Stimulated activated naive CD4-positive, alpha-beta T cell treated with Interleukin-2 at 50 U/mL for 16 hours (primary cell): ENCODE measurements at places on chromosomes 5 and 9.

GRCh38 chr5:56987171-56987570 lies 35.2 kb upstream of the MIER3 start:
- DNase-seq, result no peak

DNA sequence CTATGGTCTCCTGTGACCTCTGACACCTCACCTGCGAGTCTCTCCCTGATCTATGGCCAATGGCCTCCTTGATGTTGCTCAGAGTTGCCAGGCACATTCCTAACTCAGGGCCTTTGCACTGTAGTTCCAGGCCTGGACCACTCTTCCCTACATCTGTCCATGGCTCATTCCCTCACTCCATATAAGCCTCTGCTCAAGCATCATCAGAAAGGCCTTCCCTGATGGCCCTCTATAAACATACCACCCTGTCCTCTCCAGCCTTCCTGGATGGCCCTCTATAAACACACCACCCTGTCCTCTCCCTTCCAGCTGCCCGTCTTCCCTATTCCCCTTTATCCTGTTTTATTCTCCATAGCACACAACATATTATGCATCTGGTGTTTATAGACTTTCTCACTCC lies 102.8 kb downstream of the GTF3C4 start:
- DNase-seq, result no peak

DNA sequence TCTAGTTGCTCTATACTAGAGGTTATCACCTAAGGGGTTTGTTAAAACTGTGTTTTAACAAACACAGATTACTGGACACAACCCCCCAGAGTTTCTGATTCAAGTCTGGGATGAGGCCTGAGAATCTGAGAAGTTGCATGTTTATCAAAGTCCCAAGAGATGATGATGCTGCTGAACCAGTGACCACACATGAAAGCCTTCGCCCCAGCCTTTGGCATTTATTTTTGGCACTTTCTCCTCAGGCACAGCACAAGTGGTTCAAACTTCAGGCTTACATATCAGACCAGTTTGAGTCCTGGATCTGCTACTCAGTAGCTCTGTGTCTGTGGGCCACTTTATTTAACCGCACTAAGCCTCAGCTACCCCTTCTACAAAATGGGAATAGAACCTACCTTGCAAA lies 407.2 kb upstream of the PIK3R1 start:
- no peak for DNase-seq

DNA sequence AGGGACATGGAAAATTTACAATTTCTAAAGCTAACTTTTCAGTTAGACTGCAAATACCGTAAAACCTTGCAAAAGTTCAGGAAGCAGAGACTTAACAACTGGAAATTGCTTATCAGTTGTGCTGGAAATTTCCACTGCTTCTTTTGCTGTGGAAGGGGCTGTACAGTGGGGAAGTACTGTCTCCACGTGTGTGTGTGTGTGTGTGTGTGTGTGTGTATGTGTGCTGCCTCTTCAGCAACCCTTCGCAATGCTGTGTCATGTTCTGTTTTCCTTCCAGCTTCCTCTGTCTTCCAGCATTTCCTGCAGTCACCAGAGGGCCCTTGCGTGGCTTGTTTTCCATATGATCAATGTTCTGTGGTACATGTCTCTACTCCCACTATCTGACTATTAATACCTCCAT lies 87.5 kb upstream of the RANBP3L start:
- DNase-seq, result no peak

DNA sequence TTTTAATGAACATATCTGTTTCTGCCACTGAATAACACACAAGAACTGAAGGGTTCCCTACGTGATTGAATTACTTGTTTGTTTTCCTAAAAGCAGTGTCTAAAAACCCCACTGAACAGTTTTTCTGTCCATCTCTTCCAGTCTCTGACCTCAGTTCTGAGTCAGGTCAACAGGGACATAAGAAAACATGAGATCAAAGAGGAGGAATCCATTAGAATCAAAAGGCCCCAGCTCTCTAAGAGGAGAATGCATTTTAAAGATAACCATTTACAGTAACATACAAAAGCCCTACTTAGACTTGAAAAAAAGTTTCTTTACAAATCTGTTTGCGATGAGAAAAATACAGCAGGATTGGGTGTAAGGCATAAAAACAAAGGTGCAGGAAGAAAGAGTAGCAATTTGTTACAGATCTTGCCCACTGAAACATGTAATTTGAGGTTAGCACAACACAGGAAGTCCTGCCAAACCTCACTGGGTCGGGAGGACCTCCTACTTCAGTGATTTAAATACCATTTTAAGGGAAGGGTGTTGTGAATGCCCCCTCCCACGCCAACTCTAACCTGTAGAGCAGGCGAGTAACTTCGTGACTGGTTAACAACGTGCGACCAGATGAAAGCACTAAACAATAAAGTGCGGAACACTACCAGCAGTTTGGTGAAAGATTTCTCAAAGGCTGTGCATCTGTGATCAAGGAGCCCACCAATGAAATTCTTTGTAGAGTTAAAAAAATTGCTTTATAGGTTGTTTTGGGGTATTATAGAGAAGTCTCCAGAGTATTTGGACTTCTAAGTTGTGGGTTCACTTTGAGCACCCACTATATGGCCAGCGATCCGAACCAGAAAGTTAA lies 1.3 kb downstream of the QSOX2 start:
- peak; percentile 74 for DNase-seq
